Left ventricle myocardium inferior (tissue), 1 donor: ENCODE measurements at places on chromosomes 4 and X. TPM values are rescaled to one million over a fixed set of nuclear protein-coding genes. Genes with fewer than 3 reads are reported as not detected.

The RASL11B gene
- total RNA-seq: 8.7 TPM

The FGFR3 gene
- total RNA-seq: 3.5 TPM

The LPAR4 gene
- 0.36 TPM for total RNA-seq

The PCSK1N gene
- total RNA-seq: not detected

GRCh38 chr4:83266689-83267088, 17.9 kb downstream of the COQ2 start:
- no peak for DNase-seq

GRCh38 chr4:118173126-118173525, 138.8 kb downstream of the NDST3 start:
- DNase-seq: no peak

- no peak for DNase-seq
Observed at GRCh38 chrX:24264383-24264782, 49.5 kb downstream of the SUPT20HL2 start.
